ENCODE measurements at places on chromosomes 1 and 21.

GRCh38 chr1:93434987-93435386 lies 12.9 kb upstream of the FNBP1L start:
- DNase-seq: no peak

DNA sequence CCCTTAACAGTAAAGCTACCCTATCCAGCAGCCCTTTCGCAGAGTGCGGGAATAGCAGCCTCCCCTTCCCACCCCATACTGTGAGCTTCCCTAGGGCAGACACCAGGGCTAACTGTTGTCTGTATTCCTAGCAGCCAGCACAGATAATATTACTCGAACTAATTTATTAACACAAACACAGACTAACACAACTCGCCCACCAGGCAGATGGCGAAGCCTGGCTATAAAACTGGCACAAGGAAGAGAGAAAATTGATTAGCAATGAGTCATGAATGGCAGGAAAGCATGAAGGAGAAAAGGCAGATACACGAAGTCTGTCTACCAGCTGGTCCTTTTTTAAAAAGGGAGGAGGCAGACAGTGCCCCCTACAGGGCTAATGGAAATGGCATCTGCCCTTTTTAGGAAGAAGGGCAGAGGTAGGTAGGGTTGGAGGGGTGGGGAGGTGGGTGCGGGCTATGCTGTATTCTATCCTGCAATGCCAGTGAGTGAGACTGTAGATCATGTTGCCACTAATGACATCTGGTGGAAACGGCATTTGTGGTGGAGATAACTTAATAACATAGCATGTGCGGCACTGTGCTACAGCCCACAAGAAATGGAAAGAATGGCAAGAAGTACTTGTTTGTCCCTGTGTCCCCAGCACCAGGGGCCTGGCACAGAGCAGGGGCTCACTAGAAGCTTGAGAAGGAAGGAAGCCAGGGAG lies 30.6 kb upstream of the CTPS1 start:
- peak; percentile 18 for DNase-seq

DNA sequence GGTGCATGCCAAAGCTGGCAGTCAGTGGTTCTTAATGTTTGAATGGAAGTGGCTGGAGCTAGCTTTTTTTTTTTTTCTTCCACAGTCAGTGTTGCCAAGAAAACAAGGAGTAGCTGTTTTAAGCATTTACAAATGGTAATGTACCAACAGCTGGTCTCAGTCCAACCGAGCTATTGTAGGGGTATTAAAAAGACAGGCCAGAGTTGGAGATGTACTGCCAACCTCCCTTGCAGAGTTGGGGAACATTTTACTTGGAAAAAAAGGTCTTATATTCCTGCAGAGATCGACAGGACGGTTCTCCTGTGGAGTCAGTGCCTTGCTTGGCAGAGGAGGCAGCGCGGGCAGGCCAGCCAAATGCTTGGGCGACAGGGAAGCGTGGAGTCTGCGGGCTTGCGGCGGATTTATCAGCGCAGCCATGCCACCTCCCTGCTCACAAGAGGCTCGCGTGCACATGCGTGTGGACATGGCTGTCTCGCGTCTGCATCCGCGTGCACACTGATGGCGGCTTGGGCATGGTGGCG lies 338.1 kb downstream of the RPS6KC1 start:
- DNase-seq: no peak

DNA sequence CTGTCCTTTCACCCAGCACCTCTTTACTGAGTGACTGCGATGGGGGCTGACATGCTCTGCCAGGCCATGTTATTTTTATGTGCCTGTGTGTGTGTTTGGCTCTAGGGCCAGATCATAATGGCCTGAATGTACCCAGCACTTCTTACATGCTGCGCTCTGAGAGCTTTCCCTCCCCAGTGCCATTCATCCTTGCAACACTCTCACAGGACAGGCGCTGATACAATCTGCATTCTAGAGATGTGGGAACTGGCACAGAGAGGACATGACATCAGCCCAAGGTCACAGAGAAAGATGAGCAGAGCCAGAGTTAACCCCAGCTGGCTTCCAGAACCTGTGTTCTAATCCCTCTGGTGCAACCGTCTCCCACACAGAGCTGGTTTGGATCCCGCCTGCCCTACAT lies 54.5 kb downstream of the ARHGEF10L start:
- DNase-seq: no peak

DNA sequence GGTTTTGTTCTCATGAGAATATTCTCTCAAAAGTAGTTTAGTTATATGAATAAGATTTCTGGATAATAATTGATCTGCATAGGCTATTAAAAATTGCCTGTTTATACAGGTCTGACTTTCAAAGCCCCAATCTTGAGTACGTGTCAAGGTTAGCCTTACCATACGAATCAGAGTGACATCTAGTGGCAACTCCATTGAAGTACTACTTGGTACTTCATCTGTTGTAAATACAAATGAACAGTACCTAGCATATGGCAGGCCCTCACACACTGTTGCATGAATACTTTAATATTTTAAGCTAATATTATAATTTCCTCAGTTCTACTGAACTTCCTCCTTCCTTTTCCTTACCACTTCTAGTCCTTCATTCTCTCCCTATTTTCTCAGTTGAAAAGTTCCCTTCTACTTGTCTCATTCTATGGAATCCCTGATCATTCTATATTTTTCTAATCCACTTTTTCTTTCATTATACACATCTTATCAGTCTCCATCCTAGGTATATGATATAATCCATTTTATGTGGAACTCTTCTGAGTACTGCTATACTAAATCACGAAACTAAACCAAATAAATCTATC lies 101.2 kb downstream of the AKT3 start:
- DNase-seq: peak; percentile 33

GRCh38 chr1:241605146-241605805 lies 34.9 kb downstream of the CHML start:
- no peak for DNase-seq

DNA sequence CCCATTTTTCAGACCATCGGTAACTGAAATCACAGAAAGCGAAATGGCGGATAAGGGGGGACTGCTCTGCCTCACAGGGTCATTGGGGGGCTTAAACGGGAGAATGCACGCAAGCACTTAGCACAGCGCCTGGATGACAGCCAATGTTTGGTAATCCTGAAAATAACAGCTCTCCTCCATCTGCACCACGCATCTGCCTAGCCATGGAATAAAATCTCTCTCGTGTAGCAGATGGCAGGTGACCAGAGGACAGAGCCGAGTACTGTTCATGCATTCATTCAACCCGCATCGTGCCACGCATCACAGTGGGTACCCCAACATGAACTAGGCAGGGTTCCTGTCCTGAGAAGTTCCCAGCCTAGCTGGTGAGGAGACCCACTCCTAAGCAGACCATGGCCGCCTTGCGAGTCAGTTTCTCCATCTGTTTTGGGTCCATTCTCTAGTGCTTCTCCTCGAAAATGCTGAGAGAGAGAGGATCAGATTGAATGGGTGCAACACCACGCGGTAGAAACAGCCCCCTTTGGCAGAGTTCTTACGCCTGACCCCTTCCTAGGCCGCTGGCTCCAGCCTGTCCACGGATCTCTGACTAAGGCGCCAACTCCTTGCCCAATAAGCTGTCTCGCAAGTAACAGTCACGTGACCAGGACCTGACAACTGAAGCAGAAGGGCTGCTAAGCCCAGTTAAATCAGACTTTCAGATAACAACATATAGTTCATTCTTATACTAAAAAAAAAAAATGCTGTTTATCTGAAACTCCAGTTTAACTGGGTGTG lies 7.3 kb downstream of the SLC1A7 start:
- no peak for DNase-seq

DNA sequence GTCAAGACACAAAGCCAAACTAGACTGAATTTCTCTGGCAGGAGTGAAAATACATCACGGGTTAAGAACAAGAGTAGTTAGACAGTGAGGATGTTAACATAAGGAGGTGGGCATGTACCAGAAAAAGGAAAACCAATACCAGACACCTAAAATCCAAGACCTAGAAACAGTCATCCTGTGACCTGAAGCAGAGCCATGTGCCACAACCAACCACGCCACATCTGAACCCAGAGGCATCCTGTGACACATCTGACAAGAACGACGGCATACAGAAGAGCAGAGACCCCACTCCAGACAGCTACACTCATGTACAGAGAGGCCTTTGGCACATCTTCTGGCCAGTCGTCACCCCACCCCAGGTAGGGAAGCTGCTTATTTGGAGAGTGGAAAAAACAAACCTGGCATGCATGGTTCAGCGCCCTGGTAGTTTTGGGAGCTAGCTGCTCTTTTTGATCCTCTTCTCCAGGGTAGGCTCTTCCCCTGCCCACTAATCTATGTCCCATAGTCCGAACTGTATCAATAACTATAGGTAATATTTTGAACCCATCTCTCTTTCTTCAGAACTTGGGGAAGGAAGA lies 72.1 kb downstream of the SLC45A1 start:
- DNase-seq: no peak

DNA sequence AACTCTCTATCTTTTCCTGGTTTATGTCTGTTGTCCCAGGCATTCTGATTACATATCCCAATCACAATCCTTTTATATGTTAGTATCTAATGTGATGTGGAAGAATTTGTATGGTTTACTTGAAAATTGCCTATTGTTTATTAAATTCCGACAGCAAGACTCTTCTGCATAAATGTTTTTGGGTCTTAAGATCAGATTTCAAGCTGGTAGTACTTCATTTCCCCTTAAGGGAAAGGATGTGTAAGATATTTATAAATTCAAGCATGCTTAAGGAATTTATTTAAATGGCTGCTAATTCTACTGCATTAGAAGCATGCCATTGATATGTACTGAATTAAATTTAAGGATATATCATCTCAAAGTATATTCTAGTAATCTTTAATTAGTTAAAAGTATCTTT lies 20.4 kb upstream of the GPR88 start:
- no peak for DNase-seq

GRCh38 chr1:171379846-171380245 lies 65.9 kb downstream of the FMO4 start:
- DNase-seq: no peak

- no peak for DNase-seq
Observed at GRCh38 chr1:150550222-150551050, 1.2 kb downstream of the ADAMTSL4 start.

GRCh38 chr1:25799352-25799934 lies 550 bp upstream of the SELENON start:
- no peak for DNase-seq

- DNase-seq: no peak
Observed at GRCh38 chr1:101451888-101452287, 215.1 kb downstream of the S1PR1 start.

GRCh38 chr21:44897326-44898010 lies 23.2 kb downstream of the ITGB2 start:
- DNase-seq: no peak

GRCh38 chr1:53273526-53273925 lies 35.2 kb upstream of the MAGOH start:
- DNase-seq: no peak

GRCh38 chr1:15835205-15835740 lies 12.2 kb upstream of the SPEN start:
- DNase-seq: no peak

DNA sequence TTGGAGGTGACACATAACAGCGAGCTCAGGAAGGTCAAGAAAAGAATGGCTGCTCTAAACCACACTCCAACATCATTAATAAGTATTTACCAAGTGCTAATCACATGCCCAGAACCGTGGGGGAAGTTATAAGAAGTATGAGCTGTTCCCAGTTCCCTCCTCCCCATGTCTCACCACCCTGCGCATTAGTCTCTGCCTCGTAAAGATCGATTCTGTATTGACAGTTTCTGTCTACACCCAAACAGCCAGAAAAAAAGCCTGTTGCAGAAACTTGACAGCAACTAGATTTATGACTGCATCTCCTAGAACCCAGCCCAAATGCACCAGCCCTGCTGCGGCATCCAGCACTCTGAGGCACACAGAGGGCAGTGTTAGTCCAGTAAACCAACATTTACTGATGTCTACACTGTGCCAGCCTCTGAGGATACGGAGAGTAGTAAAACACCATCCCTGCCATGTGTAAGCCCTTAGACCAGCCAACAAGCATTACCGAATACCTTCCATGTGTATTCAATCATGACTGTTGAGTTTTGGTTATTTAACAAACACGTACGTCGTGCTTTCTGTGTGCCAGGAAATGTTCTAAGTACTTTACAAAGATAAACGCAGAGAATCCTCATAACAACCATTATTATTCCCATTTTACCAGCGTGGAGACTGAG lies 63.6 kb upstream of the ZBTB40 start:
- no peak for DNase-seq

GRCh38 chr1:207981976-207982375 lies 71.1 kb upstream of the CD34 start:
- DNase-seq: no peak

DNA sequence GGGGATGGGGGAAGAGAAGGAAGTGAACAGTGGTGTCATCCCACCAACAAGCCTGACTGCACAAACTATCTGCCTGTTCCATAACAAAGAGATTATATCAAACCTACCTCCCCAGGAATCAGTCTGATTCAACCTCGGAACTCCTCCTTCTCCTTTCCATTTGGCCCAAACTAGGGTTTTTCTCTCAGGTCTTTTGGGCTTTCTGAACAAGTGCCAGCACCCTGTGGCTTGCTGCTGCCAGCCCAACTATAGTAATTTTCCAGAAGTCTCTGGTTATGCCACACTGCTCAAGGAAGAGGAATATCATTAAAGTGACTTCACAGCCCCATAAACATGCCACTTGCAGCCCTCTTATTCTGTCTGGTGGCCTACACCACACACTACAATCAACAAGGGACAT lies 70.5 kb downstream of the RGS7 start:
- DNase-seq: no peak

GRCh38 chr1:224298346-224299330 lies 31.3 kb downstream of the NVL start:
- DNase-seq: no peak

DNA sequence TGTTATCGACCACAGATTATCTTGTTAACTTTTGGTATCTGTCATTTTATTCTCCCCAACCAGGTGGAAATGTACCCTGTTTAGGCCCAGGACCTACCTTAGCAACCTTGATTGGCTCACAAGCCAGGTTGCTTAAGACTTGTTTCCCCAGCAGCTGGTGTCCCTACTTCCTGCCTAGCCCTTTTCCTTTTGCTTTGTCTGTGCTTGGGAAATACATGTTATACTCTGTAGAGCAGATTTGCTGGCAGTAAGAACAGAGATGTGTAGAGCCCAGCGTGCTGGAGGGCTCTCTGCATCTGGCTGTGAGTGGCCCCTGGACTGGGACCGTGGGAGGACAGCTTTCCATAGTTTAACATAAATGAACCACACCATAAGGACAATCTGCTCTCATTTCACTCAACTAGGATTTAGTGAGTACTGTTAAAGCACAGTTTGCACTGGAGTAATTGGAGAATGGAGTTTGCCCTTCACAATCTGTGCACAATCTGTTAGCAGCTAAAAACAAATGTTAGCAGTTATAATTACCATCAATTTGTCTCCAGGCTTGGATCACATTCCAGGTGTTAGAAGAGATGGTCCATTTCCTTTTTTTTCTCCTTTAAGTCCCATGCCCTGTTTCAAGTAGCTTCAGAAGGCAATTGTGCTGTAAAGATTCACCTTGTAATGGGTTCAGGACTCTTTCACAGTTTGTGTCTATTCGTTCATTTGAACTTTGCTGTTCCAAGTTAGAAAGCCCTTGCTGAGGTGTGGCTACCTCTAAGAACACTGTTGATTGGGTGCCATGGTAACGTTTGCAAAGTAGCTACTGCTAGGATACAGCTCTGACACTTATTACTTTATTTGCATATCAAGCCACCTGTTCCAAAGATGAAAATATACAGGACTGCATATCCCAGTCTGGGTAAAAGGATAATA lies at the start of gene APOBEC4:
Gene APOBEC4, minus strand, starts transcription at position 770 of the 915 bp plus-strand sequence. CDS start 4,535 bp downstream, outside the sequence.
- DNase-seq: no peak

- no peak for DNase-seq
Observed at GRCh38 chr1:114715952-114716303, 643 bp downstream of the NRAS start.
